ENCODE measurements at places on chromosomes 1 and 21.

DNA sequence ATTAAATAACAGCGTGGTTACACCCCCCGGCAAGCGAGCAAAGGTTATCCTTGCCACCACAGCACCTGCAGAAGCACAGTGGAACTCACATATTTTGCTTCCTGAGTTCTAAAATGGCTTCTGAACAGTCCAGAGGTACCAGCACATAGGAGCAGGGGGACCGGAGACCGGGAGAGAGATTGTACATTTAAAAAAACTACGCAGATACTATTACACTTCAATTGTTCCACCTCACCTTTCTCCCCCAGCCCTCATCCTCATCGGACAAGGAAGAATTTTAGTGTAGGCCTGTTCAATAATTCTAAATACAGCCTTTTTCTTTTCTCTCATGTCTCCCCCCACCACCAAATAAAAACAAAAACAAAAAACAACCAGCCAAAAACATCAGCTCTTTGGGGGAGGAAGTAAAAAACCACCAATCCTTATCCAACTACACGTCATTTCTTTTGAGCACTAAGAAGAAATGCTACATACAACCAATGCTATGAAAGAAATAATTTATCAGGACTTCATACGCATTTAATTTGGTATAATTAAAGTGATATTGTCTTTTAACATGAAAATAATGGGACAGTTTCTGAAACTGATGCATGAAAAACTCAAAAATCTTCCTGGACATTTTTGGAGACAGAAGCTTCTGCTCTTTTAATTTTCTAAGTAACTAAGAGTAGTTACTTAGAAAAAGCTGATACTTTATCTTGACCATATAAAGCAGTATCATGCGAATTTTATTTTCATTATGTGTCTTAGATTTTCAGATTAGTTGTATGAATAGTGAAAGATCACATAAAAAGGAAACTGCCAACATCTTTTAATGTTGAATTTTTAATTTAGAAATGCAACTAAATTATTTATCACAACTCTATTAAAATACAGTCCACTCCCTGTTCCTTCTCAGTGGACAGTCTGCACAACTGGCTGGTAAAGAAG, 9.1 kb downstream of the CDKN2C start:
- peak; percentile 27 for DNase-seq

DNA sequence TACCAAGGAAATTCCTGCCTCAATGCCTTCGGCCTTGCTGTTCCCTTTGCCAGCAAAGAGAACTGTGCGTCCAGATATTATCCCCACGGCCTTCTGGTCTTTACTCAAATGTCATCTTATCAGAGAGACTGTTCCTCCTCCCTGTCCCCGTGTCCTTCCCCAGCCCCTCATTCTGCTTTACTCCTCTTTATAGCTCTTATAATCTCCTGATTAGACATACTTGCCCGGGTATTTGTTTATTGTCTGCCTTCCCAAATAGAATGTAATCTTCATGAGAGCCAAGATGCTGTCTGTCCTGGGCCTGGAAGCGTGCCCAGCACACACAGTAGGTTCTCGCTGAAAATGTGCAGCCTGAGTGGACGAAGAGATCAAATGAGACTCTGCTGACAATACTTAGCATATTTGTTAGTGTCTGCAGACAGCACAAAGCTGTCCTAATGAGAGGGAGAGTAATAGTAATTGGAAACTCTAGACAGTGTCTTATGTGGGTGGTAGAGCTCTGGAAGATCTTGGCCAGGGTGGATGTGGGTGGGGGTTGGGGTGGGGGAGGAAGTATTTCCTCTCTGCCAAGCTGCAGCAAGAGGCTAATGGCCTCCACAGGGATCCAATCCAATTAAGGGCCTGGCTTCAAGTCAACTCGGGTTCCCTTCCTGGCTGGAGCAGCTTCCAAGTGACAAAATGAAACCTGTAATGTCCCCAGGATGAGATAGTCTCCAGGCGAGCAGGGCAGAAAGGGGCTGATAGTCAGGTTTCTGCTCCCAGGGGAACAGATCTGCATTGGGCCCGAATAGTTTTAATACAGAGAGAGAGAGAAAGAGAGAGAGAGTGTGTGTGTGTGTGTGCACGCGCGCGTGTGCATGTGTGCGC, 9.5 kb upstream of the CLIC4 start:
- no peak for DNase-seq

GRCh38 chr1:42141978-42142377, 11.2 kb upstream of the GUCA2B start:
- DNase-seq = no peak

DNA sequence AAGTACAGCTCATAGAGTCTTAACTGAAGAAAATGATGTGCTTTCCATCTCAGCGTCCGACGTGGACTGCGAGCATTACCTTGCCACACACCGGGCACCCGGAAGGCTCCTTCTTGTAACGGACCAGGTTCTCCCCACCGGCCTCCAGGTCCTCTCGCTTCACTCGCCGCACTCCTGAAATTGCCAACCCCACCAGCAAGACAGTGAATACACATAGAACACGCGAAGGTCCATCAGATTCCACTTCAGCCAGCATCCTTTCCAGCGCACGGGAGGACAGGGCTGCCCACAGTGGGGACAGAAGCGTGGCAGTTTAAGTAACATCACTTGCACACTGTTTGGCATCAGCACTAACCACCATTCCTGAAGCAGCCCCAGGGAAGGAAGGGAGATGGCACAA, 53.3 kb downstream of the PRDM15 start:
- no peak for DNase-seq

DNA sequence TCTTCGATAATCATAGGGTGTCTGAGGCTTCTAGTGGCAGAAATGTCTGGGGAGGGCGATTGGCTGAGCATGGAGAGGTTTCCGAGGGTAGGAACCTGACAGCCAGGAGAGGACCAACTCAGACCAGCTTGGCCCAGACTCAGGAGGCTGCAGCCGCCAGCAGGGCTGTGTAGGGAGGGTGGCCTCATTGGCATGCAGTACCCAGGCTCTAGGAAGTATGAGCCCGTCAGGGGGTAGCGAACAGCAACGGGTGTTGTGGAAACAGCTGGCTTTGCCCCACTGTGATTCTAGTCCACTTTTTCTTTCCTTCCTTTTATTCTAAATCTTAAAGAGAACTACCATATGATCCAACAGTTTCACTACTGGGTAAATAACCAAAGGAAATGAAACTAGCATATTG, 103.3 kb downstream of the DIRAS3 start:
- DNase-seq = no peak

- DNase-seq = no peak
Observed at GRCh38 chr1:41025979-41026819, 4.7 kb upstream of the SLFNL1 start.

DNA sequence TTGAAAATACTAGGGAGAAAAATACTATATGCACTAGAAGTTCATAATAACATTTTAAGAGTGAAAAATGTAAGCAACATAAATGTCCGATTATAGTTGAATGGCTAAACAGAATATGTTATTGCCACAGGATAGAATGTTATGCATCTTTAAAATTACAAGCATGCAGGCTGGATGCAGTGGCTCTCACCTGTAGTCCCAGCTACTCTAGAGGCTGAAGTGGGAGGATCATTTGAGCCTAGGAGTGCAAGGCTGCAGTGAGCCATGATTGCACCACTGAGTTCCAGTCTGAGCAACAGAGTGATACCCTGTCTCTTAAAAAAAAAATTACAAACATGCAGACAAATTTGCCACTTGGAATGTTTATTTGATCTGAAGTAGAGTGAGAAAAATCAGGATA, 3.0 kb upstream of the BATF3 start:
- DNase-seq = no peak

DNA sequence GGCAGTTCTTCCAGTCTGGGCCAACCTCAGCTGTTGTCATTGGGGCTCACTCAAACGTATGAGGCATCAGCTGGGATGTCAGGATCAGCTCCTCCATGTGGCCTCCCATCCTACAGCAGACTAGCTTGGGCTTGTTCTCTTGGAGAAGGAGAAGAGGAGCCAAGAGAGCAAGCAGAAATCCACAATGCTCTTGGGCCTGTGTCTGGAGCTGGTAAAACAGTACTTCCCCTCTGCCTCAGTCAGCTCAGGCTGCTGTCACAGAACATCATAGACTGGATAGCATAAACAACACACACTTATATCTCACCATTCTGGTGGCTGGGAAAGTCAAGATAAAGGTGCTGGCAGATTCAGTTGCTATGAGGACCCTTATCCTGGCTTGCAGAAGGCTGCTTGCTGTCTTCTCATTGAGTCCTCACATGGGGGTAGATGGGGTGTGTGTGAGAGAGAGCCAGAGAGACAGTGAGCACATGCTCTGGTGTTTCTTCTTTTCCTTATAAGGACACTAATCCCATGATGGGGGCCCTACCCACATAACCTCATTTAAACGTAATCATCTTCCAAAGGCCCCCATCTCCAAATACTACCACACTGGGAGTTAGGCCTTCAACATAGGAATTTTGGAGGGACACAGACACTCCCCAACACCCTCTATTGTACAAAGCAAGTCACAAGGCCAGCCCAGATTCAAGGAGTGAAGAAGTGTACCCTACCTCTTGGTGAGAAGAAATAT, 16.3 kb upstream of the DNAJC6 start:
- DNase-seq = no peak

GRCh38 chr1:214856843-214857242, 225.7 kb upstream of the KCNK2 start:
- DNase-seq = no peak

DNA sequence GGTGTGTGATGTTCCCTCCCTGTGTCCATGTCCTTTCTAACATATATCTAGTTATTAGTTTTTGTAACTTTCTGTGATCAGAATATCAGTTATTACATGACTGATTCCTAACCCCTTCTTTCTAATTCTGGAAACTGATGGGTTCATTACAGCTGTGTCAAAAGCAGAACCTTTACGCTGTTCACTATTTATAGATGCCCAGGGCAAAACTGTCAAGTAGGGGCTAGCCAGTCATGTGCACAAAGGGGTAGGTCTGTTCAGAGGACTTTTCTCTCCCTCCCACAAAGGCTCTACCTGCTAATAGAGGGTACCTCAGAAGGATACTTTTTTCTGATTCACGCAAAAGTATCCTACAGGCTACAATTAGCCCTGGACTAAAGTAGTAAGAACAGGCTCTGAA, 79.2 kb downstream of the NRDC start:
- DNase-seq = no peak

All from H7 (cell line).